T-helper 2 cell treated with Interferon-gamma antibody and Interleukin-4, amounts not matched to agents 100 ng/mL and 5 ng/mL, for 36 hours (primary cell): ENCODE measurements at places on chromosomes 11 and 22. TPM values are rescaled to one million over a fixed set of nuclear protein-coding genes. Genes with fewer than 3 reads are reported as not detected.

APOL4 gene
- 0.98 and 1.8 TPM in 2 replicates for total RNA-seq

CASP1 gene
- 52.8 and 55.5 TPM in 2 replicates for total RNA-seq

DMC1 gene
- 12.5 and 13.0 TPM in 2 replicates for total RNA-seq

KLHDC7B gene
- total RNA-seq = 4.5 and 5.3 TPM in 2 replicates

PKDREJ gene
- not detected in 2 replicates for total RNA-seq

MMP1 gene
- total RNA-seq = not detected in 2 replicates

DNAJB7 gene
- not detected in 2 replicates for total RNA-seq

RTN4R gene
- 1.5 and 1.9 TPM in 2 replicates for total RNA-seq

HPS5 gene
- 20.7 and 21.5 TPM in 2 replicates for total RNA-seq

ANO3 gene
- total RNA-seq = not detected in 2 replicates

CCDC116 gene
- total RNA-seq = 0.23 and 0.66 TPM in 2 replicates

CADM1 gene
- 0.75 and 0.91 TPM in 2 replicates for total RNA-seq

KDM4D gene
- 0.39 and 0.45 TPM in 2 replicates for total RNA-seq

POLR2F gene
- 66.9 and 70.5 TPM in 2 replicates for total RNA-seq

LYVE1 gene
- not detected in 2 replicates for total RNA-seq

TMPRSS4 gene
- total RNA-seq = not detected in 2 replicates

MUC15 gene
- not detected in 2 replicates for total RNA-seq

MPPED2 gene
- not detected in 2 replicates for total RNA-seq

F2 gene
- 0.20 TPM in 1 of 2 replicates, not detected in the other for total RNA-seq

DRD4 gene
- 0.14 and 0.39 TPM in 2 replicates for total RNA-seq

OR51B2 gene
- not detected in 2 replicates for total RNA-seq

STIM1 gene
- total RNA-seq = 90.9 and 93.1 TPM in 2 replicates

MRGPRX4 gene
- total RNA-seq = not detected in 2 replicates

MYOD1 gene
- not detected in 2 replicates for total RNA-seq

HBE1 gene
- total RNA-seq = not detected in 2 replicates

INPP5J gene
- total RNA-seq = 0.30 TPM in 1 of 2 replicates, not detected in the other

OR52N4 gene
- total RNA-seq = 0.52 and 0.57 TPM in 2 replicates

OOSP3 gene
- total RNA-seq = not detected in 2 replicates

STK33 gene
- 0.52 and 1.1 TPM in 2 replicates for total RNA-seq

MS4A3 gene
- total RNA-seq = not detected in 2 replicates

SEC14L6 gene
- not detected in 2 replicates for total RNA-seq

FAM180B gene
- 0.18 and 0.20 TPM in 2 replicates for total RNA-seq

CUL5 gene
- 30.6 and 31.6 TPM in 2 replicates for total RNA-seq

APLP2 gene
- total RNA-seq = 27.8 and 32.1 TPM in 2 replicates

SULT4A1 gene
- 0.25 TPM in 1 of 2 replicates, not detected in the other for total RNA-seq

MFRP gene
- total RNA-seq = not detected in 2 replicates

OR8G1 gene
- total RNA-seq = not detected in 2 replicates

RIC3 gene
- 4.7 TPM in 2 replicates for total RNA-seq

OR5A1 gene
- total RNA-seq = not detected in 2 replicates

LRRC55 gene
- not detected in 2 replicates for total RNA-seq

GTSE1 gene
- 74.1 and 74.4 TPM in 2 replicates for total RNA-seq

PKP3 gene
- total RNA-seq = not detected in 2 replicates

DLG2 gene
- 0.61 and 1.0 TPM in 2 replicates for total RNA-seq

CELSR1 gene
- 0.41 and 0.43 TPM in 2 replicates for total RNA-seq

PRG2 gene
- 0.45 TPM in 1 of 2 replicates, not detected in the other for total RNA-seq
